Stimulated activated CD4-positive, alpha-beta T cell treated with anti-CD3 and anti-CD28 coated beads, Interleukin-15, amount 100 ng/mL, for 48 hours (primary cell): ENCODE measurements at places on chromosomes 4 and X.

DNA sequence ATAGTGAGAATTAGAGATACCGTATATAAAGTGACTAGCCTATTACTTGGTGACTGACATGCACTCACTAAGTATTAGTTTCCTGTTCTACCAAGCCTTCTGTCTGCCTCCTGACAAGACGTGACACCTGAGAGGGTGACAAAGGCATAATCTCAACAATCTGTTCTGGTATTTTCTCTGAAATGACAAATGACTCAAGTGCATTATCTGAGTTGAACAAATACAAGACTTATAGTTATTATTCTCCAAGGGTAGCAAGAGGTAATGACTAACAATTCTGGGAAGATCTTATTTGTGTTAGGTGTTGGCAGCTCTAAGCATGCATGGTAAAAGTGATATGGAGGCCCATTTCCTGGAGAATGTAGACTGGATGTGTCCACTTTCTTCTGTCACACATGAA, 60.6 kb downstream of the SYTL5 start:
- no peak for DNase-seq

DNA sequence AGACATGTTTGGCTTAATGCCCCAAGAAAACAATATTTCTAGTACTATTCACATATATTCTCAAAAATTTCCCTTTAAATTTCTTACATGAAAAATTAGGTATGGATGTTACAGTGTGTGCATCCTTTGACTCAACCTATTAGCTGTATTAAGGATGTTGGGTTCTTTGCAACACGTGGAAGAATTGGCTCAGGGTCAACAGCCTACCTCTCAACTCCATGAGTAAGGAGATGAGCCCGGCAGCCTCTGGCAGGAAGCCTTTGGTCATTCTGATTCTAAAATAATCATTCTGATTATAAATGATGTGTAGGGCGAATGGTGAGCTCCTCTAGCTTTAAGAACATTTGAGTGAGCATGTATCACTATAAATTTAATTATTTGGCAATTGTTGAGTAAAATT, 148.0 kb upstream of the WDFY3 start:
- no peak for DNase-seq

DNA sequence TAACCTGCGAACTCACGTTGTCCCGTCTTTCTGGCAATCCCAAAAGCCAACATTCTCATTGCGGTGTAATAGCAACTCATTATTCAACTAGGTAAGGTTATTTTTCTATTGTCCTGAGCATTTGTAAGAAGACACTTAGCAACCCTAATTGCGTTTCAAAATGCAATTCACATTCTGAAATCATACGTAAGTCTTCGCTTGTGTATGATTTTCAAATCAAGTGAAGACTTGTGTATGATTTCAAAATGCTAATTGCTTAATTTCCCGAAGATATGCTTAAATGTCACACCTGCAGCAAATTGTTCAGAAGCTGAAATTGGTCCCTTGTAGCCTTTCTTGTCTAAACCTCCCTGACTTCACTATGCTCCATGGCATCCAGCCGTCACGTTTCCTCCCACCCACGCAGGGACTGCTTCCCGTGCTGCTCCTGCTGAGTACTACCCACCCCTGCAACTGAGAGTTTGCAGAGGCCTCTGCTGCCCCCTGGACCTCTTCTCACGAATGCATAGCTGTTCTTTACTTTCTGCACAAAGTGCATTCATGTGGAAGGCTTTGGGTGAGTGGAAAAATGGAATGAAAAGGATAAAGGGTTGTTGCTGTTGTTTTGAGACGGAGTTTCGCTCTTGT, 40.8 kb upstream of the CLDN24 start:
- DNase-seq, result no peak

GRCh38 chrX:44071070-44071645, 98.0 kb upstream of the NDP start:
- no peak for DNase-seq

- DNase-seq, result no peak
These were observed 586 bp downstream of the BCAP31 start for GRCh38 chrX:153723351-153724251.

- DNase-seq, result no peak
These were observed 51.0 kb downstream of the KDR start for GRCh38 chr4:55074386-55074785.

DNA sequence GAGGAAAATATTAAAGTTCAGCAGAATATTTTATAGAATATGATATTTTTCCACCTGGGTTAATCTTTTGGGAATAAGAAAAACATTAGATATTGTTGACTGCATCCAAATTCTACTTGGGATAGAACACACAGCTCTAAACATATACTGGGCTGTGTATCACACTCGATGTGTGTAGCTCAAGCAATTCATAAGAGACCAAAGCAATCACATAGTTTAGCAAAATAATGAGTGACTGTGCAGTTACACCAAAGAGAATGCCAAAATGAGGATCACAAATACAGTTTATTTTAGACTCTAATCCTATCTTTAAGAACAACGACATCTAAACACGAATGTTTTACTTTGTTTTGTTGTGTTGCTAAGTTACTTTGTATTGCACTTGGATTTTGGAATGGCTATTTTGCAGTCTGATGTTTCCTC, 101.2 kb downstream of the CBR4 start:
- no peak for DNase-seq

GRCh38 chrX:97672608-97673007, 788.9 kb downstream of the RPA4 start:
- DNase-seq, result no peak

- no peak for DNase-seq
These were observed 4.0 kb upstream of the SLC49A3 start for GRCh38 chr4:692771-693554.

- no peak for DNase-seq
These were observed 168.5 kb upstream of the SH3RF1 start for GRCh38 chr4:169439244-169439643.

DNA sequence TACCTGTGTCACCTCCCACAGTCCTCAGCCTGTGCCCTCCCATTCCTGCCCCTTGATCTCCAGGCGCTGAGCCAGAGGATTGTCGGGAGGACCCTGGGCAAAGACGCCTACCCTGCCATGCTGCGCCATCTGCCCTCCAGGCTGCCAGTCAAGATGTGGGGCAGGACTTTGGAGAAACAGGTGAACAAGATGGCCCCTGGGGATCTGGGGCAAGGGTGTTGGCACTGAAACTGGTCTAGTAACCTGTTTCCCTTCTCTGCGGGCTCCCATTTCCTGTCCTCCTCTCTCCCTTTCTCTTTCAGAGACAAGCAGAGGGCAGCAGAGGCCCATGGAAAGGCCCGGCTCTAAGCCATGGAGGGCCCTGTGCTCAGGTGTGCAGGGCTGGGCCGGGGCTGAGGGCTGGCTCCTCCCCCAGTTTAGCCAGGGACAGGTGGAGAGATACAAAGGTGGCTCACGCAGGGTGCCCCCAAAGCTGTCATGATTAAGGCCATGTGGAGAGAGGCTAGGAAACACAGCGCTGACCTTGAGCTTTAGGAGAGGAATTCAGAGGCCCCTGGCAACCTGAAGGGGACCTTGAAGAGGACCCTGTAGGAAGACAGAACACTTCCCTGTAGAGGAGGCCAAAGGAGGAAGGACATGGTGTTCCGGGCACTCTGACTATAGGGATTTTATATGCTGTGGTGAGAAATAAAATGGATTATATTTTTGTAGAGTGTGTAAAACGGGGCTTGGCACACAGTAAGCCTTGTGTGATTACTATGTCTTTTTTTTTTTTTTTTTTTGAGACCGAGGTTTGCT, at the start of gene GLOD5:
GLOD5 (plus strand) TSS at position 74 of the 798 bp plus-strand sequence; CDS start at position 118, 44 bp downstream.
- no peak for DNase-seq

GRCh38 chr4:23788460-23788859, 101.4 kb downstream of the PPARGC1A start:
- DNase-seq, result no peak

DNA sequence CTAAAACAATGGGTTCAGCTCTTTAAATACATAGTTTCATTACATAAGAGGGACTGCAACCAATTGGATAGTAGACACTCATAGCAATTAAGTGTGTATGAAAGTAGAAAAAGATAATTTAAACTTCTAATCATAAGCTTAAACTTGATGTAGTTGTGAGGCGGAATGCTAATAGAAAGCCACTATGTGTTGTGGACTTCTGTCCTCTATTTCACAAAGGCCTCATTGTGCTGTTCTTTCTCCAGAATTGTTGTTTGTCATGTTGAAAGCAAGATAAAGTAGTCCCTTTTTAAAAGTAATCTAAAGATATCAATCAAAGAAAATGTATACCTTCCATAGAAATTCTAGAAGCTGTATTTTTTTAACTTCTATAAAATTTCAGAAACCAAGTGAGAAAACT, 329.4 kb downstream of the KLHL4 start:
- DNase-seq, result no peak

DNA sequence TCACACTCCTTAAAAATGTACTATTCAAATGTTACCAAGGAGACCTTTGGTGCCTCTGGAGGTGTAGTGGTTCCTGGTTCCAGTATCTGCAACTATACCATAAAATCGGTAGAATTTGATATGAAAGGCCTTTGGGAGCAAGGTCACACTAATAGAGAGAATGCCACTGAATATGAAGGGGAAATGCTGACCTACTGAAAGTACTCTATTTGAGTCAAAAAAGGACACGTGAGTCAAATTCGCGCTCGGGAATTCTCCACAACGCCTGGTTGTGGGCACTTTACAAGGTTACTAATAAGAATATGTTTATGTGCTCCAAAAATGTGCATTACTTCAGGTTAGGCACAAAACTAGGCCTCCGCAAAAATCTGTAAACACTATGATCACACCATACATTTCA, 39.5 kb upstream of the RELL1 start:
- no peak for DNase-seq

DNA sequence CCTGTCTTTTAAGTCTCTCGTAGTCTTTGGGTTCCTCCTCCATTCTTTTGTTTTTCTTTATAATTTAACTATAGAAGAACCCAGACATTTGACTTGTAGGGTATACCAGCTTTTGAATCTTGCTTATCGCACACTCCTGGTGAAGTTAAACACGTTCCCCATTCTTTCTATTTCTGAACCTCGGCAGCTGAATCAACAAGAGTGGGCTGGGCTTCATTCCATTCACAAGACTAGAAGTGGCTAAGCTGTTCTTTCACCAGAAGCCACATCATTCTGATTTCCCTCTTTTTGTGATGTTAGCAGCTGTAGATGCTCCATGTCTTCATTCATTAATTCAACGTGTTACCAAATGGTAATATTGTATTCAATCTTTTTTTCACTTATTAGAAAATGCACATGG, 167.9 kb downstream of the CORIN start:
- no peak for DNase-seq

DNA sequence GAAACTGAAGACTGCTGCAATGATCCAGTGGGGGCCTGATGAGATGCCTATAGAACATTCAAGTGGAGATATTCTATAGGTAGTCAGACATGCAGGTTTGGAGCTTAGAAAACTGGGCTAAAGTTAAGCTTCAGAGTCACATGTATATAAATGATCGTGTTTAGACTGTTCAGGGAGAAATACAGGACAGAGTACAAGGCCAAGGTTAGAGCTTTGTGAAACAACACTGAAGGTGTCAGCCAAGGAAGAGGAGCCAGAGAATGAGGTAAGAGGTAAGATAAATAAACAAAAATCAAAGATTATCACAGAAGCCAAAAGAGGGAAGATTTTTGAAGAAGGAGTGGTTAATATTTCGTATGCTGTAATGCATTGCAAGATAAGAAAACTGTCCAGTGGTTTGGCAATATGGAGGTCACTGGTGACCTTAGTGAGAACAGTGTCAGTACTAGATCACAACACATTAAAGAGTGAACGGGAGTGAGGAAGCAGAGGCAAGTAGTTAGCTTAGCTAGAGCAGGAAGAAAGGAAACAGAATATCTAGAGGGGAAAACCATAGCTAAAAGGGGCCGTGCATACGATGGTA, 58.0 kb upstream of the KLHL13 start:
- no peak for DNase-seq

- DNase-seq, result no peak
These were observed 38.5 kb upstream of the KLF3 start for GRCh38 chr4:38625508-38625907.

- no peak for DNase-seq
These were observed 6.8 kb downstream of the MSX1 start for GRCh38 chr4:4866124-4866865.

GRCh38 chr4:54587107-54587891, 70.5 kb upstream of the KIT start:
- DNase-seq, result no peak

DNA sequence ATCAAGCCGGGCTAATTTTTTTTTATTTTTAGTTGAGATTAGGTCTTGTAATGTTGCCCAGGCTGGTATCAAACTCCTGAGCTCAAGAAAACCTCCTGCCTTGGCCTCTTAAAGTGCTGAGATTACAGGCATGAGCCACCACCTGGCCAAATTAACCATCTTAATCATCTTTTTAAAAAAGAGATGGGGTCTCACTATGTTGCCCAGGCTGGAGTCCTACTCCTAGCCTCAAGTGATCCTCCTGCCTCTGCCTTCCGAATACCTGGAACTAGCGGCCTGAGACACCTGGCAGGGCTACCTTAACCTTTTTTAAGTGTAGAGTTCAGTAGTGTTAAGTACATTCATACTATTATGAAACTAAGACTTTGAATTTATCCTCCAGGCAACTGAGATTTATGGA, 1.7 kb upstream of the RPS3A start:
- DNase-seq, result no peak

DNA sequence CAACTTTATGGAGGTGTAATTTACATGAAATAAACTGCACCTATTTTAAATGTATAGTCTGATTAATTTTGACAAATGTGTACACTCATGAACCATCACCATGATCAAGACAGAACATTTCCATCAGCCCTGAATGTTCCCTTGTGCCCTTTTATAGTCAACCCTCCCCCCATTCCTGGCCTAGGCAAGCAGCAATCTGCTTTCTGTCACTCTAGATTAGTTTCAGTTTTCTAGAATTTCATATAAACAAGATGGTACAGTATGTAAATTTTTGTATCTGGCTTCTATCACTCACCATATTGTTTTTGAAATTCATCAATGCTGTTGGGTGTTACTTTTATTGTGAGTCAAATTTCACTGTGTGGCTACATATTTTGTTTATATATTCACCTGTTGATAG, 234.2 kb upstream of the RPS6KA3 start:
- no peak for DNase-seq

DNA sequence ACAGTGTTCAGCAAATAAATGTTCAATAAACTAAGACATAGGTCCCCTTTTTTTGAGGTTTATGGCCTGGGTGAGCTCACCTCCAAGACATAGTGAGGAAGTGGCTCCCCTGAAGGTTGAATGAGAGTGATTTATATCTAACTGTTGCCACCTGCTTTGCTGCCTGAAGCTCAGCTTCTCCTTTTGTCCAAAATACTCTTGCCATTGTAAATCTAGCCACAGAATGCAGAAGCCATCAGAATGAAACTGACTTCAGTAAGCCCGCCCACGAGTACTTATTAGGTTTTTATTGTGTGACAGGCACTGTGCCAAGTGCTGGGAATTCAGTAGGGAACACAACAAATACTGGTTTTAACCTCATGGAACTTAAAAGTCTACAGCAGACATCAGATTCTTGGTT, 18.0 kb downstream of the SPINK2 start:
- DNase-seq, result no peak

GRCh38 chrX:152798945-152799344, 29.5 kb upstream of the MAGEA6 start:
- DNase-seq, result no peak

- no peak for DNase-seq
These were observed 6.2 kb downstream of the RTL5 start for GRCh38 chrX:72125331-72126047.
